Endodermal cell (in vitro differentiated cells): ENCODE measurements at places on chromosomes 1 and 21. TPM values are rescaled to one million over a fixed set of nuclear protein-coding genes. Genes with fewer than 3 reads are reported as not detected.

DNA sequence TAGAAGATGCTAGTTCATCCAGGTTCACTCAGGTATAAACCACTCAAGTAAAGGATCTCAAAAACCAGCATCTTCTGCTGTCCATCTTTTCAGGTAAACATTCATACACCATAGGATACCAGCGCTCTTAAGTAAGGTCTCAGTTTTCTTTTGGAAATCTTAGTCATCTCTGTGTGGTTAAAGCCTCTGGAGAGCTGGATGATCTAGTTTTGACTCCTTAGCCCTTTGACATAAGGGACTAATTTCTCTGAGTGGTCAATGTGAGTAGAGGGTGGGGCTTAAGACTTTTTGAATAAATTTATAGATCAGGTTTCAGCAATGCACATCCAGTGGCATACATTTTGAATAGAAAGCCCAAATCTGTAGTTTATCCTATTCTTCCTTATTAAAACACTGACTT, 92.3 kb downstream of the CTH start:
- no peaks in the 10 kb centered on the region for H3K4me1 ChIP-seq
- DNase-seq: no peak
- no peaks in the 10 kb centered on the region for H3K27me3 ChIP-seq
- no peak overlapping the region for H3K4me3 ChIP-seq

The RIPPLY3 gene
- 13.8 and 15.6 TPM in 2 replicates for total RNA-seq

DNA sequence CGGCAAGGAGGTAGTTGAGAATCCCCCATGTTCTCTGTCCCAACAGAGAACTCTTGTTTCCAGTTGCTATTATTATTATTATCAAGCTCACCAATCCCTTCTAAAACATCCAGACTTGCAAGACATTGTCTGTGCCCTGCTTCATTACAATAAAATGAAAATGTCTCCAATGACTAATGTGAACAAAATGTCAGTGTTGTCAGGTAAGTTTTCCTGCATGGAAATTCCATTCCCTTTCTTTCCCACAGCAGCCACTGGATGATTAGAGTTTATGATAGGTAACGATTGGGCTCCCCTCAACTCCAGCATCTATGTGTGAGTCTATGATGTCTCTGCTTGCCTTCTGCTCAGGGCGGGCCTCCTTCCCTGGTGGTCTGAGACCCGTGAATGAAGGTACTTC, 8.9 kb upstream of the DYRK1A start:
- no peaks in the 10 kb centered on the region for H3K36me3 ChIP-seq
- no peak for DNase-seq
- no peak overlapping the region for H3K27ac ChIP-seq
- H3K4me3 ChIP-seq: no peak overlapping the region

The A3GALT2 gene
- total RNA-seq: not detected in 2 replicates

- no peak overlapping the region for H3K4me3 ChIP-seq
- no peaks in the 10 kb centered on the region for H3K36me3 ChIP-seq
- no peaks in the 10 kb centered on the region for H3K27me3 ChIP-seq
- peak; percentile 14 for DNase-seq
- no peak overlapping the region for H3K27ac ChIP-seq
- no peaks in the 10 kb centered on the region for H3K4me1 ChIP-seq
These were observed 104.9 kb upstream of the EDN2 start for GRCh38 chr1:41589395-41589794.

- DNase-seq: no peak
- H3K4me1 ChIP-seq: no peaks in the 10 kb centered on the region
- no peaks in the 10 kb centered on the region for H3K36me3 ChIP-seq
- no peak overlapping the region for H3K4me3 ChIP-seq
These were observed 5.8 kb downstream of the OR6P1 start for GRCh38 chr1:158564608-158565007.

The ANKRD35 gene
- total RNA-seq: 1.4 TPM in 3 replicates

The CLCNKB gene
- total RNA-seq: 3.1 and 3.7 TPM in 2 replicates

DNA sequence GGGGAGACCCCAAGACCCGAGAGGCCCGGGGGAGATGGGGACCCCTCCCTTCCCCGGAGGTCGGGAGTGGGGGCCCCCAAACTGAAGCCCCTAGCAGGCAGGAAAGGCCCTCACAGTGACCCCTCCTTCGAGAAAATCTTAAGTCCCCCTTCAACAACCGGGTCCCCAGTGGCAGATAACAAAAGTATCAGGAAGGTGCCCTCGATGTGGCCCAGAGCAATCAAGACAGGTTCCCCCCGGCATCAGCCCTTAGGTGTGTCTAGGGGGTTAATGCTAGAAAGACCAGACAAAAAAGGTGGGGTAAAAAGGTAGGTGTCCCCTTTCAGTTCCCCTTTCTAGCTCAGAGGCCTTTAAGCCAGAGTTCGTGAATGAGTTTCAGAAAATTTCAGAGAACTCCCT, 282 bp upstream of the ECE1 start:
- no peaks in the 10 kb centered on the region for H3K27me3 ChIP-seq
- peak overlapping the region; percentile 78 for H3K4me3 ChIP-seq
- H3K27ac ChIP-seq: no peak overlapping the region
- peaks cover 8% of the 10 kb centered on the region for H3K4me1 ChIP-seq

DNA sequence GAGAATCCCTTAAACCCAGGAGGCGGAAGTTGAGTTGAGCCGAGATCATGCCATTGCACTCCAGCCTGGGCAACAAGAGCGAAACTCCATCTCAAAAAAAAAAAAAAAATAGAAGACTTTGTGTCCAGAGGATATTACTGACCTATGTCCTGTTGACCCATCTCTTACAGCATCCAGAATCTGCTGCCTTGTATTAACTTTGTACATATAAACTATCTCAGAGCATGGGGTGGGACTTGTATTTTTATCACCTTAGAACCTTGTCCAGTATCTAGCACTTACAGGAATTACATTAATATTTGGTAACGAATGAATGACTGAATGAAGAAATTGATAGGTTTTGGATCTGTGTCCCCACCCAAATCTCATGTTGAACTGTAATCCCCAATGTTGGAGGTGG, 117.8 kb downstream of the TGFBR3 start:
- H3K27me3 ChIP-seq: no peaks in the 10 kb centered on the region
- DNase-seq: no peak
- no peak overlapping the region for H3K27ac ChIP-seq
- H3K36me3 ChIP-seq: no peaks in the 10 kb centered on the region
- no peaks in the 10 kb centered on the region for H3K4me1 ChIP-seq
- H3K4me3 ChIP-seq: no peak overlapping the region

The C1orf87 gene
- total RNA-seq: not detected in 3 replicates

DNA sequence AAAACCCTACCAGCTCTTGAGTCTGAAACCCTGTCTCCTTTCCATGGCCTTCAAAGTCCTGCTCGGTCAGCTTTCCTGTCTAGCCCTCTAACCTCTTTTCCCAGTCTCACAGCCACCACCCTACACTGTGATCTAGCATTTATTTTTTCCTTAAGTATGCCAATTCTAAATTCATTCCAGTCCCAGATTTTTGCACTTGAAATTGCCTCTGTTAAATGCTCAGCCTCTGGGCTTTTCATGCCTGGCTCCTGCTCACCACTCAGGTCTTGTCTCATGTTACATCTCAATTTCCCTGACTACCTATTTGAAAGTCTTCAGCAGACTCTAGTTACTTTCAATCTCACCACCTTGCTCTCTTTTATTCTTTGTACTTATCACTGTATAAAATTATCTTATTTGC, 176.2 kb downstream of the ADGRL4 start:
- H3K36me3 ChIP-seq: no peaks in the 10 kb centered on the region
- no peak overlapping the region for H3K27ac ChIP-seq
- no peaks in the 10 kb centered on the region for H3K27me3 ChIP-seq
- H3K4me3 ChIP-seq: no peak overlapping the region
- DNase-seq: no peak

DNA sequence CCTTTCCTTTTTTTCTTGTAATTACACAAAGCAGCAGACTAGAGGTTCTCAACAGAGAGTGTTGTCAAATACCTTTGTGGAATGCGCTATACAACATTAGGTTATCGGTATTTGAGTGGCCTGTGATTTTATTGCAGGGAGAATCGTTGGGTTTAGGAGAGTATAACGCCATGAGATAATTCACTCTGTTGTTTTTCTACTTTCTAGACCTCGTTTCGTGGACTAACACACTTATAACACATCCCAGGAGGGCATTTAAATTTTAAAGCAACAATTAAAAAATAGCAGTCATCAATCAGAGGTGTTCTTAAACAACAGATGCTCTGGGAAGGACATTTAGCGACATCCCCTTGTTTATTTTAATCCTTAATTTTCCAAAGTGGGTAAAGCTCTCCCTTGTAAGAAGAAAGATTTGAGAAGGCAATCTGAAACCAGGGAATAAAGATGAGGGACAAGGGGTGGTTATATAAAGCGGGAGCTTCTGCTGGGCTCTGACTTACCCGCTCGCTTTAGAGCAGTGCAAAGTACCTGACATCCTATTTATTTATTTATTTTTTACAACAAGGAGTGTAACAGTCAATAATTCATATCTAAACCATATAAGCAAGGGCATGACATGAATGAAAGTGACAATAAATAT, 4.9 kb downstream of the PBX1 start:
- DNase-seq: no peak
- H3K27ac ChIP-seq: no peak overlapping the region
- no peaks in the 10 kb centered on the region for H3K27me3 ChIP-seq
- H3K4me3 ChIP-seq: peak overlapping the region; percentile 94
- H3K36me3 ChIP-seq: peaks cover 3% of the 10 kb centered on the region

- no peak for DNase-seq
- no peak overlapping the region for H3K4me3 ChIP-seq
- H3K27ac ChIP-seq: no peak overlapping the region
- no peaks in the 10 kb centered on the region for H3K4me1 ChIP-seq
These were observed 58.5 kb downstream of the LYST start for GRCh38 chr1:235808223-235808622.

DNA sequence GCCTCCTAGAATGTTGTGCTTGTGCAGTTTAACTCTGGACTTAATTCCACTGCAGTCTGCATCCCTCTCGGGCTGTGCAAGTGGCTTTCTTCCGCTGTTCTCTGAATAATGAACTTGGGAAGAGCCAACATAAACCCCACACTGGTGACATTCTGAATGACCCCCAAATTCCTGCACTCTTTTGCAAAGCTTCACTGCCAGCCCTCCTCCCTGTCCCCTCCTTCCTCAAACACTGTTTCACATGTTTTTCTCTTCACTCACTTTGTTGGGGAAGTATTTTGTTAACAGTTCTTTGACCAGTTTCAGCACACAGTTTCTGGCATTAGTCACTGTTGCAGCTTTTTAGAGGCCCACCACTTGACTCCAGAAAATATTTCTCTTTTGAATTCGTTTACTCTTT, 39.7 kb downstream of the GNG12 start:
- peak overlapping the region; percentile 1 for H3K27ac ChIP-seq
- H3K36me3 ChIP-seq: no peaks in the 10 kb centered on the region
- H3K4me1 ChIP-seq: no peaks in the 10 kb centered on the region
- no peak overlapping the region for H3K4me3 ChIP-seq

DNA sequence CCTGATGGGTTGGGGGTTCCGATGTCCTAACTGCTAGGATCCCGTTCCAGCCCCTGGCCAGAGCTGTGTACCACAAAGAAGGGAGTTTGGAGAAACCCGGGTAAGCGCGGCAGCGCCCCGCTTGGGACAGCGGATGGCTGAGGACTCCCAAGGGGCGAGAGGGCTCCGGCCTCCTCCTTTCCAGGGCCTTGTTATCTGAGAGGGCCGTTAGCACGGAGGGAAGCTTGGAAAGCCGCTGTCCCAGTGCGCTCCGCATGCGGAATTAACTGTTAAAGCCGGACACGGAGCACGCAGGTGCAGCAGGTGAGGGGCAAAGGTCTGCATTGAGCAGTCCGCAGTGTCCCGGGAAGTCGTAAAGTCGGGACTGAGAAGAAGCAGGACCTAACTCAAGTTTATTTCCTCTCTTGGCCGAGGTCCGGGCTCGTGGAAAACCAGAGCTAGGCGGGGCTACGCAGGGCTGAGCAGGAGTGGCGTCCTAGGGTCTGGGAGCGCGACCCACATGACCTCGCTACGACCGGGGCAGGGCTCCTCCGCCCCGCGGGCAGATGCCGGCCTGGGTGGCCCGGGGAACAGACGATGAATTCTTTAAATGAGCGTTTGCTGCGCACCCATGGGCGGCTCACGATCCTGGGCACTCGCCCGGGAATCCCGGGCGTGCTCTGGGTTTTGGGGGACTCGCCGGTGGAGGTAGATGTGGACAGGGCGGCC, 4.5 kb downstream of the LHX4 start:
- peak overlapping the region; percentile 68 for H3K4me3 ChIP-seq
- no peaks in the 10 kb centered on the region for H3K36me3 ChIP-seq
- H3K27me3 ChIP-seq: peaks cover 95% of the 10 kb centered on the region
- peaks cover 7% of the 10 kb centered on the region for H3K4me1 ChIP-seq

GRCh38 chr1:3902111-3902511, 2.0 kb upstream of the C1orf174 start:
- H3K4me3 ChIP-seq: no peak overlapping the region
- H3K36me3 ChIP-seq: peaks cover 3% of the 10 kb centered on the region
- H3K27me3 ChIP-seq: no peaks in the 10 kb centered on the region
- DNase-seq: no peak

The MYOC gene
- not detected in 3 replicates for total RNA-seq

The AMY1A gene
- total RNA-seq: not detected in 2 replicates

The TRIM17 gene
- 13.9 and 19.6 TPM in 2 replicates for total RNA-seq

The DCST1 gene
- total RNA-seq: not detected in 3 replicates

The CA14 gene
- total RNA-seq: 44.9 and 54.0 TPM in 2 replicates

DNA sequence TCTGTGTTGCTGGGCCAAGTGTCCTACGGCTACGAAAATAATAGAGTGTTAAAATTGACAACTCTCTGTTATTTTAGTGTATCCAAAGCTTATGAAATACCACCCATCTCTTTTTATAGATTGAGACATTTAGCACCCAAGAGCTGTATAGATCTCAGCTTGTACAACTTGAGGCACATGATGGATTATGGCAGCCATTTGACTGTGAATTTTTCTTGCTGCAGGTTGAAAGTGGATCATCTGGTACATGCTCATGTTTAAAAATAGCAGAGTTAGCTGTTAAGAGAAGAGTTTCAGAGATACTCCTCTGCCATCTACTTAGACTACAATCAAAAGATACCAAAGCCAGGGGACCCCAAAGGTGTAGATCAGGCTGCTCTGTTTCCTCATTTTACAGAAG, 49.3 kb upstream of the FAM3B start:
- no peaks in the 10 kb centered on the region for H3K36me3 ChIP-seq
- no peak overlapping the region for H3K4me3 ChIP-seq
- H3K27me3 ChIP-seq: no peaks in the 10 kb centered on the region
- no peaks in the 10 kb centered on the region for H3K4me1 ChIP-seq

GRCh38 chr1:242788771-242789170, 264.3 kb upstream of the PLD5 start:
- no peaks in the 10 kb centered on the region for H3K27me3 ChIP-seq
- no peaks in the 10 kb centered on the region for H3K36me3 ChIP-seq
- no peak for DNase-seq
- no peaks in the 10 kb centered on the region for H3K4me1 ChIP-seq
- H3K27ac ChIP-seq: no peak overlapping the region
- no peak overlapping the region for H3K4me3 ChIP-seq
